T-helper 1 cell (primary cell): ENCODE measurements at places on chromosomes 12 and 14.

DNA sequence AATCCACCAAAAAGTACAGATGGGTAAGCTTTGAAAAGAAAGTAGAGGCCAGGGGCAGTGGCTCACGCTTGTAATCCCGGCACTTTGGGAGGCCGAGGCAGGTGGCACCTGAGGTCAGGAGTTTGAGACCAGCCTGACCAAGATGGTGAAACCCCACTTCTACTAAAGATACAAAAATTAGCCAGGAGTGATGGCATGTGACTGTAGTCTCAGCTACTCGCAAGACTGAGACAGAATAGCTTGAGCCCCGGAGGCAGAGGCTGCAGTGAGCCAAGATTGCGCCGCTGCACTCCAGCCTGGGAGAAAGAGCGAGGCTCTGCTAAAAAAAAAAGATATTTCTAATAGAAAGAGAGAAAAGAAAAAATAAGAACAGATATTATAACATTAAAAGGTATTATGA is 134.2 kb upstream of the SLCO1C1 start:
- DNase-seq = no peak

- DNase-seq = no peak
Measured at GRCh38 chr14:28767030-28767852, 654 bp downstream of the FOXG1 start.

DNA sequence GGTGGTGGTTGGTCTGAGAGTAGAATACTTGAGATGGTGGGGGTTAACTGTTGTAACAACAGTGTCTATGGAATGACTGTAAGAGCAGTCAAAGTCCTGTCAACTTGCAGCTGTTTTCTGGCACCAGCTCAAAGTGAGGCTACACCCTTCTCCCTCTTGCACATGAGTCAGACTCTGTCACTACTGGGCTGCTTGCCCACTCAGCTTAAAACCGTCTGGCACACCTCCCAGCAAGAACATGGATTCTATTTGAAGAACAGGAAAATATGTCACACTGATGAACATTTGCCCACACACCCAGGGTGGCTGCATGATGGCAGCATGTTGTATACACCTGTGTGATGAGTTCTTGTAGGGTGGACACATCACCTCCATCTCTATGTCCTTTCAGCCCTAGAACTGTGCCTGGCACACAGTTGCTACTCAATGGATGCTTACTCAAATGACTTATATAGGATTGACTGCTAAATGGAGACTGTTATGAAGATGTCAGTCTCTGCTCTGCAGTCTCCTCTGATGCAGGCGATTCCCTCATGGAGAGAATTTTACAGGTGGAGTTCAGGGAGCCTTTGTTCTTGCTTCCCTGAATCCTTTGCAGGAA is 19.3 kb upstream of the SERPINA6 start:
- no peak for DNase-seq

GRCh38 chr14:52907949-52908348 is 42.9 kb downstream of the FERMT2 start:
- DNase-seq = no peak

GRCh38 chr14:25943329-25943728 is 654.5 kb downstream of the NOVA1 start:
- DNase-seq = no peak

GRCh38 chr14:62497708-62498107 is 547.5 kb downstream of the KCNH5 start:
- DNase-seq = no peak
